Activated CD8-positive, alpha-beta T cell treated with anti-CD3 and anti-CD28 coated beads for 36 hours (primary cell): ENCODE measurements at places on chromosomes 12 and 14. TPM values are rescaled to one million over a fixed set of nuclear protein-coding genes. Genes with fewer than 3 reads are reported as not detected.

Gene PLEKHD1
- not detected for total RNA-seq

Gene CYP27B1
- total RNA-seq, result 7.6 TPM

Gene NEUROD4
- not detected for total RNA-seq

Gene OR4K14
- total RNA-seq, result not detected

Gene TBX5
- total RNA-seq, result not detected

Gene ASCL1
- total RNA-seq, result not detected

Gene PAH
- total RNA-seq, result not detected

Gene USP44
- total RNA-seq, result 15.5 TPM
